ENCODE measurements at places on chromosomes 1 and 21.

DNA sequence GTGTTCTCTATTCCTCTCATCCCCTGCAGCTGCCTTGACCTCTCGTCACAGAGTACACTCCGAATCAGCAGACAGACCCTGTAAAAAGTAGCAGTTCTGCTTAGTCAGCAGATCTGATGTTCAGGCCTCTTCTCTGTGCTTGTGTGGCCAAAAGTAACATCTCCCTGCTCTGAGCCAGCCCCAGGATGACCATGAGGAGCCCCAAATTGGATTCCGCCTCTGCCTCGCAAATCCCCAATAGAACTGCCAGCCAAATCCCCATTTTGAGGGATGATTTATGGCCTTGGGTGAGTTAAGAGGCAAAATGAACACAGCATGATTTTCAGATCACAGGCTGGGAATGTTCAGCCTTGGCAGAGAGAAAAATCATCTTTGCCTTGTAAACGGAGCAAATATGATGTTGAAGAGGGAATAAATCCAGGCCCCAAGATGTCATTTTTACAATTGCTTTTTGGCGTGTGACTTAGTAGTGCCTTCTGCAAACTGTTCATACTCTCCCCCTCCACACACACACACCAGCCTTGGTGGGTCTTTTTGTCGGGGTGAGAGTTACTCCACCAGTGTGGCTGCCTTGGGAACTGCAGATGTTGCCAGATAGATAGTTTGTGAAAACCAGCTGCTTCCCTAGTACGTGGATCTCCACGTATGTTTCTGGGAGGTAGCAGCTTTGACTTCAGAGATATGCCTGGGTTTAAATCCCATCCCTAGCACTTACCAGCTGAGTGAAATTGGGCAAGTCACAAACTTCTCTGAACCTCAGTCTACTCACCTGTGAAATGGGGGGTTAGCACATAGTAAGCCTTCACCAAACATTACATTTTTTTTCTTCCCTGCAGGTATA is 77.8 kb downstream of the MAN1C1 start:
- DNase-seq, result no peak

GRCh38 chr1:107824946-107825345 is 140.0 kb downstream of the VAV3 start:
- no peak for DNase-seq

GRCh38 chr1:76959556-76959955 is 92.3 kb downstream of the ST6GALNAC5 start:
- no peak for DNase-seq

DNA sequence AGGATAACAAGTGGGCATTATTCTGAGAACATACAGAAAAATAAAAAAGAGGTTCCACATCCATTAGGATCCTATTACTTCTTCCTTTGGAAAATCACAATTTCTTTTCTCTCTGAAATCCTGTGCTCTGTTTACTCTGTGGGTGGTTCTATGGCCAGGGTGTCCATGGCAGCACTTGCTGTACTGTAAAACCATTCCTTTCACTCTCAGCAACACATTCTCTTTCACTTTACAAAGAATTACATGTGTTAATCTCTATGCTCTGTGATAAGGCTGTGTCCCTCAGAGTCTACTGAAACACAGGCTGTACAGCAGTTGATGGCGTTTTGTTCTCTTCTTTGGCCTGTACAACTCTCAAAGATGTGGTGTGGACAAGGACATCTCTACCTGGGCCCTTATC is 524.1 kb downstream of the PTBP2 start:
- no peak for DNase-seq

- no peak for DNase-seq
These were observed 134.0 kb upstream of the LYPLAL1 start for GRCh38 chr1:219039682-219040154.

- DNase-seq, result no peak
These were observed 77.7 kb upstream of the SOX13 start for GRCh38 chr1:203995228-203995627.

- no peak for DNase-seq
These were observed 547.2 kb upstream of the NCAM2 start for GRCh38 chr21:20451046-20451445.

- DNase-seq, result no peak
These were observed 33.5 kb upstream of the MACF1 start for GRCh38 chr1:39170731-39171667.

GRCh38 chr1:1703796-1704195 is 11.2 kb upstream of the SLC35E2B start:
- no peak for DNase-seq
